Kidney capillary endothelial cell (primary cell): ENCODE measurements at places on chromosomes 2 and 18.

GRCh38 chr18:67789165-67789545, 272.6 kb upstream of the DSEL start:
- DNase-seq, result no peak

GRCh38 chr2:155825876-155826275, 506.6 kb downstream of the NR4A2 start:
- no peak for DNase-seq

- DNase-seq, result no peak
Observed at GRCh38 chr2:69567157-69567908, 76.2 kb downstream of the AAK1 start.

DNA sequence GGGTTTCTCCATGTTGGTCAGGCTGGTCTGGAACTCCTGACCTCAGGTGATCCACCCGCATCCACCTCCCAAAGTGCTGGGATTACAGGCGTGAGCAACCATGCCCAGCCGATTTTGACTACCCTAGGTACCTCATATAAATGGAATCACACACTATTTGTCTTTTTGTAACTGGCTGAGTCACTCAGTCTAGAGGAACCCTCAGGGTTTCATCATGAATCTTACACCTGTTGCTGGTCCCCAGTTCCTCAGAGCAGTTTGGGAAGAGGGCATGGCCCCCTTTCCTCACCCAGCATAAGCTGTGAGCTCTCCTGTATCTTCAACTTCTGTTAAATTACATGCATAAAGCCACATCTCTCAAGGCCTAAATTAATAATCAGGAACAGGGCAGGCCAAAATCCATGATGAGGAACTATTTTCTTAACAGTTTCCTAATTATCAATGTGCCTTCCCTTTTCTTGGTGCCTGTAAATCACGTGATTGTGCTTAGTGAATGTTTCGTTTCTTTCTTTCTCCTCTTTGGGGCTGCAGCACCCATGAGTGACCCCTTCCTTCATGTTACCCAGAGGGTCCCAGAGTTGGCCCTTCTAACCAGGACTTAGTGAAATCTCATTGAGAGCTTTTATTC, 20.9 kb downstream of the DYSF start:
- DNase-seq, result no peak

DNA sequence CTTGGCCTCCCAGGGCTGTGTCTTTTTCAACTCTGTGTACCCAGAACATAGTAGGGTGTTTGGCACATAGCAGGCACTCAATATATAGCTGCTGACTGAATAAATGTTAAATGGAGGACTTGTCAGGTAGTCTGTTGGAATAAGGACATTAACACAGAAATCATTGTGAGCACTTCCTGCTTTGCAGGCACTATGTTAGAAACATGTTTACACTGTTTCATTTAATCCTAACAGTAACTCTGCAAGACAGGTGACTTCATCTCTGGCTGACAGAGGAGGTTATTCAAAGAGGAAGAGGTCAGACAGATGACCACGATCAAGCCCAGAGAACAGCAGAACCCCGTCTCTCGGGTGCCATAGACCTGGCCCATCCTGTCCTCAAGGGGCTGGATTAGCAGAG, 28.0 kb upstream of the PIEZO2 start:
- DNase-seq, result no peak
